ENCODE measurements at places on chromosomes 13 and 19. TPM values are rescaled to one million over a fixed set of nuclear protein-coding genes. Genes with fewer than 3 reads are reported as not detected.

The FUT6 gene
- total RNA-seq = not detected

The TMEM190 gene
- total RNA-seq = not detected

The ONECUT3 gene
- not detected for total RNA-seq

The HRC gene
- not detected for total RNA-seq

The SIGLEC14 gene
- not detected for total RNA-seq

The TTC9B gene
- total RNA-seq = not detected

The MCEMP1 gene
- total RNA-seq = not detected

The ZNF497 gene
- total RNA-seq = 1.6 TPM

The CPAMD8 gene
- total RNA-seq = not detected

DNA sequence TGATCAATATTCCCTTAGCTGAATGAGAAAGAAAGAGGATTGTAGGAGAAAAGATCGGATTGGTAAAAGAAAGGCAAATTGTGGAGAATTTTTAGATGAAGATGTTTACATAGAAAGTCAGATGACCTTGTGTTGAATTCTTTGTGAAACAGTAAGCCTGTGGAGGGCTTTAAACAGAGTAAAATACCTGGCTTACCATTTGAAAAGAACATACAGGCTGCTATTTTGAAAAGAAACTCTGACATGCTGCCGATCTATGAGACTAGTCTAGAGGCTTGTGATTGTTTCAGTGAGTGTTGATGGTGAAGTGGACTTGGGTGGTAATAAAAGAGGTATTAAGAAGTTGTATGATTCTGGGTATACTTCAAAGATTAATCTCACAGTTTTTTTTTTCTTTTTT, 938.9 kb upstream of the PRR20A start:
- H3K36me3 ChIP-seq = no peaks in the 10 kb centered on the region
- no peak overlapping the region for H3K27ac ChIP-seq
- H3K27me3 ChIP-seq = no peaks in the 10 kb centered on the region

GRCh38 chr13:71096421-71096820, 770.6 kb downstream of the DACH1 start:
- no peaks in the 10 kb centered on the region for H3K27me3 ChIP-seq
- H3K27ac ChIP-seq = no peak overlapping the region
- no peak overlapping the region for H3K4me3 ChIP-seq
- DNase-seq = no peak
- no peaks in the 10 kb centered on the region for H3K36me3 ChIP-seq
- H3K4me1 ChIP-seq = no peaks in the 10 kb centered on the region

DNA sequence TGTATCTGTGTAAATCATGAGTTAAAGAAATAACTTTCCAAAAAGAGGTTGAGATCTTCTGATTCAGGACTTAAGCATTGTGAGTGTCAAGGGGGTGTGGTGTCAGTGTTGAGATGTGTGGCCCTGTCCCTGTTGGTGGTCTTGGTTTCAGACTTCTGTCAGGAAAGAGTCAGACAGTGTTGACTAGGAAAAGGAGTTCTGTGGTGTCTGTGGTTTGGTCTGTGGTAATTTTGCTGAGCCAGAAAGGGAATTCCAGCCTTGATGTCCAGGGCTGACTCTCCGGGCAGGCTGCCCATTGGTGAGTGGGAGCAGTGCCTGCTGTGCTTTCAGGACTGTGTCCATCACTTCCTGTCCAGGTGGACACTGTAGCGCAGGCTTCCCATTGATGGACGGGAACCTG, 39.8 kb upstream of the IGFL4 start:
- H3K27ac ChIP-seq = no peak overlapping the region
- H3K36me3 ChIP-seq = peaks cover 2% of the 10 kb centered on the region
- peaks cover 11% of the 10 kb centered on the region for H3K4me1 ChIP-seq
- H3K4me3 ChIP-seq = no peak overlapping the region
- DNase-seq = no peak

DNA sequence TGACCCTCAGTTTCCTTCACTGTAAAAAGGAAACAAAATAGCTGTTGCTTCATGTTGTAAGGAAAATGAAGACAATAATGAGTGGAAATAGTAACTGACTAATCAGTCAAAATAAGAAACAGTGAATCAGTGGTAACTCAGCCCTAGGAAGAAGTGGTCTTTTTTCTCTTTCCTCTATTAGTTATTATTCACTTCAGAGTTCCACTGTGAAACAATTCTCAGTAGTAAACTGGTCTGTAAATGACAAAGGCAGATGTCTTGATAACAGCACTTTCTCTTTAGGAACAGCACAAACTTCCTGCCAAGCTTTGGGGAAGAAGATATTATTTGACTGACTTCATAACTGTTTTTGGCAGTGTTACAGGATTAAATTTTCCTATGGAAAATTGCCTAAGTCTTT, 600.5 kb upstream of the KLHL1 start:
- H3K27ac ChIP-seq = no peak overlapping the region
- no peak for DNase-seq
- no peaks in the 10 kb centered on the region for H3K36me3 ChIP-seq
- no peak overlapping the region for H3K4me3 ChIP-seq

GRCh38 chr19:48615231-48616040, 560 bp upstream of the FAM83E start:
- H3K27ac ChIP-seq = peak overlapping the region; percentile 27
- peaks cover 49% of the 10 kb centered on the region for H3K36me3 ChIP-seq
- no peaks in the 10 kb centered on the region for H3K27me3 ChIP-seq
- peak overlapping the region; percentile 93 for H3K4me3 ChIP-seq

DNA sequence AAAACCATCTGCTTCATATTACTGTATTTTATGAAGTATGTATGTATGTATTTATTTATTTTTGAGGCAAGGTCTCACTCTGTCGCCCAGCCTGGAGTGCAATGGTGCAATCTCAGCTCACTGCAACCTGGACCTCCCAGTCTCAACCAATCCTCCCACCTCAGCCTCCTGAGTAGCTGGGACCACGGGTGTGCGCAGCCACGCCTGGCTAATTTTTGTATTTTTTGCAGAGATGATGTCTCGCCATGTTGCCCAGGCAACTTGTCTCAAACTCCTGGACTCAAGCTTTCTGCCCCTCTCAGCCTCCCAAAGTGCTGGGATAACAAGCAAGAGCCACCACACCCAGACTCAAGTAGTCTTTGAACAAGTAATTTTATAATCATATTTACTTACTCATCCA, 5.5 kb downstream of the KATNAL1 start:
- H3K4me1 ChIP-seq = peaks cover 13% of the 10 kb centered on the region
- H3K27ac ChIP-seq = no peak overlapping the region
- no peaks in the 10 kb centered on the region for H3K36me3 ChIP-seq
- DNase-seq = no peak

- peaks cover 2% of the 10 kb centered on the region for H3K27me3 ChIP-seq
- H3K36me3 ChIP-seq = no peaks in the 10 kb centered on the region
These were observed 22.1 kb downstream of the EDNRB start for GRCh38 chr13:77896536-77896935.

- H3K4me3 ChIP-seq = no peak overlapping the region
- H3K27ac ChIP-seq = no peak overlapping the region
- H3K36me3 ChIP-seq = no peaks in the 10 kb centered on the region
- no peaks in the 10 kb centered on the region for H3K4me1 ChIP-seq
- no peak for DNase-seq
These were observed 160.0 kb downstream of the RBM26 start for GRCh38 chr13:79245937-79246577.

DNA sequence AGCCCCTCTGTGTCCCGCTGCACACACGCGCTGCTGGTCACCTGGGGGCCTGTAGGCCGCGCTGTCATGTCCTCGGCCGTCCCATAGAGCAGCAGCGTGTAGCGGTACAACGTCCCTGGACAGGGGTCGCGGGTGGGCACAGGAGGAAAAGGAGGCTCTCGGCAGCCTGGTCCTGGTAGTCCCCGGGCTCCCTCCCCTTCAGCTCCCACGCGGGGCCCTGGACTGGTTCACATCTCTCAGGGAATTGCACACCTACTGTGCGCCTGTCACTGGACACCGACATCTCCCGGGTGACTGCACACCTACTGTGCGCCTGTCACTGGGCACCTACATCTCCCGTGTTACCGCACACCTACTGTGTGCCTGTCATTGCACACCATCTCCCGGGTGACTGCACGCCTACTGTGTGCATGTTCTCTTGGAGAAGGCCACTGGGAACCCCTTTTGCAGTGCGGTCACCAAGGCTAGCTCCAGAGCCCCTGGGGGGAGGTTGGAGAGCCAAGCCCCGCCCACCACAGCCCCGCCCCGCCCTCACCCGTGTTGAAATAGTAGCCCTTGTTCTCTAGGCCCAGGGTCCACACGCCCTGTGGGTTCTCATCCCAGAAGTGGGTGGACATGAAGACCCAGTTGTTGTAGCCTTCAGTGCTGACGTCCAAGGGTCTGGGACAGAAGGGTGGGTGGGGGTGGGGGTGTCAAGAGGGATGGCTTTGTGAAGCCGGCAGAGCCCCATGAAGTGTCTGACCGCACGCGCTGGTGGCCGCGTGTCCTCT, 3.5 kb upstream of the C19orf25 start:
- peaks cover 7% of the 10 kb centered on the region for H3K4me1 ChIP-seq
- DNase-seq = no peak
- no peak overlapping the region for H3K27ac ChIP-seq
- H3K27me3 ChIP-seq = no peaks in the 10 kb centered on the region

DNA sequence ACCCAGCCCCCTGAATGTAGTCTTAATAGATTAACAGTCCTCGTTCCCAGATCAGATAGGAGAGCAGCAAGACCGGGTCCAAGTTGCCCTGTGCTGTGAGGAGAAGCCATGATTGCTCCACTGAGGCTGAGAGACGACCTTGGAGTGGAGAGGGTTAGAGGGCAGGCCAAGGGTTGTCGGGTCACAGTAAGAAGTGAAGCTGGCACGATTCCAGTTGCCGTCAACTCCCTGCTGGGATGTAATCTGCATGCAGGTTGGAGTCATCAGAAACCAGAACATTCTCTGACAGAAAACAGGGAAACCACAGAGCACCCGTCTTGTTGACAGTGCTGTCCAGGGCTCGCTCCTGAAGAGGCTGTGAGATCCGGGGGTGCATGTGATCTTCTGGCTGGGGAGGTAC, 19.0 kb upstream of the ATP11A start:
- DNase-seq = no peak
- H3K36me3 ChIP-seq = no peaks in the 10 kb centered on the region
- H3K27me3 ChIP-seq = peaks cover 5% of the 10 kb centered on the region
- no peak overlapping the region for H3K4me3 ChIP-seq
- H3K27ac ChIP-seq = no peak overlapping the region

DNA sequence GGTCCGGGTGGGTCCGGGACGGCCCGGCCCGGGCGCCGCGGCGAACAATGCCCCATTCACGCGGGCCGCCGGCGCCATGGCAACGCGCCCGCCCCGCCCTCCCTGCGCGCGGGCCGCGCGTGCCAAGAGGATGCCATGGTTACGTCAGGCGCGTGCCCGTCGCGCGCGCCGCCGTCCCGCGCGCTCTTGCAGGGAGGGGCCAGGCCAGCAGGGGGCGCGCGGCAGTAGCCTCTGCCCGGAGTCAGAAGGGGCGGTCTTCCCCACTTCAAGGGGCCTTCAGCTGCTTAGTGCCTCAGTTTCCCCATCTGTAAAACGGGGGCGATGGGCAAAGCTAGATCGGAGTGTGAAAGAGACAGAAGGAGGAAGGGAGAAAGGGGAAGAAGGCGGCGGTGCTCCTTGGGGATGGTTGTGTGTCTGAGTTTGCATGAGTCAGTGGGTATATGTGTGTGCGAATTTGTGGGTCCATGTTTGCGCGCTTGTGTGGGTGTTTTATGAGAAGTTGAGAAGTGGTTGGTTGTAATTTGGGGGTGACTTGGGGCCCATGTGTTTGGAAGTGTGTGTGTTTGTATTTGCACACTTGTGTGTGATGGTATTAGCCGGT, 11.6 kb upstream of the NFIX start:
- H3K36me3 ChIP-seq = no peaks in the 10 kb centered on the region
- H3K27ac ChIP-seq = no peak overlapping the region
- peaks cover 2% of the 10 kb centered on the region for H3K4me1 ChIP-seq

DNA sequence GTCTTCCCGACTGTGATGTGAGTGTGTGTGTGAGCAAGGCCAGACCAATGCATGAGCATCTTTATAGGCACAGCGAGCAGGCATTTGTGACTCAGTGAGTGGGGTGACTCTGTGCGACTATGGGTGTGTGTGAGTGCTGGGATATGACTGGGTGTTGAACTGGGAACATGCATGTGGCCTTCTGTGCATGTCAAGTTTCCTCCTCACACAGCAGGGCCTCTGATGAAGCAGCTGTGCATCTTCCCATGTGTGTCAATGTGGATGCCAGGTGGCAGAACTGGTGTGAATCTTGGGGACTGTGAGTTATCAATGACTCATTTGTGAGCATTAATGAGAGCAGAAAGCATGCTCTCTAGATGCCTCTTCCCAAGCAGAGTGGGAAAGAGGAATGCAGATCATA, 12.1 kb upstream of the LGALS14 start:
- no peaks in the 10 kb centered on the region for H3K36me3 ChIP-seq
- H3K4me3 ChIP-seq = no peak overlapping the region
- no peak overlapping the region for H3K27ac ChIP-seq
- no peaks in the 10 kb centered on the region for H3K4me1 ChIP-seq
- no peak for DNase-seq
- peaks cover 20% of the 10 kb centered on the region for H3K27me3 ChIP-seq

All from activated CD8-positive, alpha-beta T cell treated with anti-CD3 and anti-CD28 coated beads for 36 hours (primary cell).